Bone marrow (tissue), 2 donors: ENCODE measurements at places on chromosomes 4 and X.

DNA sequence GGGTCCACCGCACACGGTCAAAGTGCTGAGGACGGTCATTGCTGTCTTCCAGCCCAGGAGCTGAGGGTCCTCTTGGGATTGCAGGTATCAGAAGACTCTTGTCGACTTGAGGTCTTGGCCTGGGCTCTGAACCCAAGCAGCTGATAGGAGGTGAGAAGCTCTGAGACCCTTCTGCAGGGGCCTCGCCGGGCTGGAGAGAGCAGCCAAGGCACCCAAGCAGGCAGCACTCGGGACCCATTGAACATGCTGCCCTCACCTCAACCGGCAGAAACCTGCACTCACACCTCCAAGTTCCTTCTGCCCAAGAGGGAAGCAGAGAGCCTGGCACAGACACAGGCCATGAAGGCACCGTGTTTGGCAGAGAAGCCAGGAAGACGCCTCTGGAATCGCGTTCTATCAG is 34.1 kb downstream of the PDHA1 start:
- no peak for DNase-seq

GRCh38 chr4:120869613-120870278 is 52.8 kb downstream of the PRDM5 start:
- no peak for DNase-seq

- no peak for DNase-seq
Observed at GRCh38 chrX:147710301-147710700, 201.4 kb upstream of the FMR1 start.

DNA sequence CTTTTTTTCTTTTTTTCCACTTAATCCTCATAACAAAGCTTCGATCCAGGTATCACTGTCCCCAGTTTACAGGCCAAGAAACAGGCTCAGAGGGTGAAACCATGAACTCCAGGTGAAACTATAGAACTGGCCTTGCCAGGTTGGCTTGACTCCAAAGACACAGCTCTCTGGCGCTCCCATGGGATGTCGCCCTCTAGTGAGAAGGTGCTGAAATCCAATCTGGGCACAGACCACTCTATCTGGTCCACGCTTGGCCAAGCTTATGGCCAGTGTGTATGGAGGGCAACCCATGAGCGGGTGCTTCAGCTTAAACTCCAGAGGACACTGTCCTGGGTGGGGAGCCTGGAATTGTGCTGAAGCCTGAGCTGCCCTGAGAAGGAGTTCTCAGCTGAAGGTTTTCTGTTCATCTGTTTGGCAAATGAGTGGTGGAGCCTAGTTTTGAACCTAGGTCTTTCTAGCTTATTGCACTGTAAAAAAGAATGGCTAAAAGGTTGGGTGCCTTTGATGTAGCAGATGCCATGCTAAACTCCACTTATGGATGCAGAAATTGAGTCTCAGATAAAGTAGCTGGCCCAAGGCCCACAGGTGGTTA is 70.5 kb downstream of the SEL1L3 start:
- DNase-seq = no peak

- DNase-seq = no peak
Observed at GRCh38 chrX:23792861-23793553, 10.0 kb downstream of the SAT1 start.

DNA sequence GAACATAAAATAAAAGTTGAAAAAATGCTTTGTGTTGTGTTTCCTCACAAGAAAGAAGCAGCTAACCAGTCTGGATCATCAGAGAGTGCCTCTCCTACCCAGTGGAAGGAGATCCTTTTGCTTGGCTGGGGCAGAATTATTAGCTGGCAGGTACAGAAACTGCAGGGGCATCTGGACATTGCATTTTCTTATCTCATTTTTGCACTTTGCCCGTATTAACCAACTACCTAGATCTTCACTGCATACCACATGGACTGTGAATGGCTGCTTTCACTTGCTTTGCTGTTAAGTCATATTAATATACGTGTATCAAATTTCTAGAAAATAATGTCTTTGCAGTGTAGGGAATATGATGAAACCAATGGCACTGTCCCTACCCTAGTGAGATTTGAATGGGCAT is 52.9 kb upstream of the PDGFRA start:
- no peak for DNase-seq

DNA sequence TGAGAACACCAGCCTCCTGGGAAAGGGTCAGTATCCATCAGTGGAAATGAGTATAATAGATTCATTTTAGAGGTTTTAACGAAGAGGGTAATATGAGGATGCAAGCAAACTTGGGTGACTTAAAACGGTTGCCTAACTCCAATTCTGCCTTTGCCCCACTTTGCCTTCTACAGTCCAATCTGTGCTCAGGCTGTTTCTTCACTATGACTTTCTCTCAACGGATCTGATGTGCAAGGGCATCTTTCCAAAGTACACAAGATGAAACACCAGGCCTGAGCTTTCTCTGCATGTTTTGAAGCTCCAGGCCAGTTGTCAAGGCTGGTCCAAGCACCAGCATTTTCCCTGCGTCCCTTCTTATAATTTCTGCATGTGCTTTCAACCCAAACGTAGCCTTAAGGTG is 68.0 kb upstream of the TMEM164 start:
- no peak for DNase-seq

DNA sequence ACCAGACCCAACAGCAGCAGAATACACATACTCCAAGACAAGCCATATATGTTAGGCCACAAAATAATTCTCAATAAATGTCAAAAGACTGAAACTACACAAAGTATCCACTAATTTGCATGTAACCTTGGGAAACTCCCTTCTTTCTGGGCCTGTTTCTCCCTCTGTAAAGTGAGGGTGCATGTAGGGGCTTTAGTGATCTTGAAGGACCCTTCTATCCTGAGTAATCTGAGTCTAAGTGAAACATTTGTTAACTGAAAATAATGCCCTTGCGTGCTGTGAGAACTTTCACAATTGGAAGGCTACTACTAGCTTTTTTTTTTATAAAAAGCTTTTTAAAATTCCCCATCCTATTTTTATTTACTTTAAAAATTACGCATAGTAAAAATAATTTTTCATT is 125.2 kb downstream of the NEXMIF start:
- DNase-seq = no peak

DNA sequence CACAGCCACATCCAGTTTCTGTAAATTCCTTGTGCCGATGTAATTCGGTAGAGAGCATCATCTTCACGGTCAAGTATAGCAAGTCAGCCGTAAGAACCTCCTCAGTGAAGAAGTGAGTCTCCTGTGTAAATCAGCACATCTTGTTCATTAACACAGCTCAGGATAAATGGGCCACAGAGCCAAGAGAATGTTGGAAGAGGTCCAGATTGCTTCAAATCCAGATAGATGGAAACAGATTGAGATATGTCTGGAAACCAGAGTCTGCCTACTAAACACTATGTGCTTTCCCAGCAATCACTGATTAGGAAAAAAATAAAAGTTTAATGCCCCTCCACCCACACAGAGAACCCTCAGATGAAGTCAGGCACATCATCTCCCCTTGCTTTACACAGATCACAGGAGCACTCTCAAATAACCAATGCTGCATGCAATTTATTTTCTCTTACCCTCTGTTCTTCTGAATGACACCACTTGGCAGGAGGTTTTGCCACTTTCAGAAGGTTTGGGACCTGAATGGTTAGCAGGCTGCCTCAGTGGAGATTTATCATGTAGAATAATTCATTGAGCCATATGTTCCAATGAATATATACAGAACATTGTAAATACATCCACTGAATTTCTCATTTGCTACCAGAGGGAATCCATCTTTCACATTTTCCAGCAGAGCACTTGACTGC is 357.7 kb downstream of the C4orf33 start:
- no peak for DNase-seq

DNA sequence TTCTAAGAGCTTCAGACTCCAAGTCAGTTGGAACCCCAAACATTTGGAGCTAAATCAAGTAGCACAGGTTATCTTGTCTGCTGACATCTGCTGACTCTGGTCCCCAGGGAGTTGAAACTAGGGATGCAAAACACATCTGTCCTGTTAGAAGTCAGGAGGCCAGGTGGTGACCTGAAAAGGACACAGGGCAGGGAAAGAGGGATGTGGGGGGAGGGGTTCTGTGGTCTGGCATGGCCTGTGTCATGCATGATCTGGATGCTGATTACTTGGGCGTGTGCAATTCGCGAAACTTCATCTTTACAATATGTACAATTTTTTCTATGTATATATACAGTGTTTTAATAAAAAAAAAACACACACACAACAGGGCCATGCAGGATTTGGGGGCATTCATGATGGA is 55.3 kb downstream of the FHDC1 start:
- no peak for DNase-seq

DNA sequence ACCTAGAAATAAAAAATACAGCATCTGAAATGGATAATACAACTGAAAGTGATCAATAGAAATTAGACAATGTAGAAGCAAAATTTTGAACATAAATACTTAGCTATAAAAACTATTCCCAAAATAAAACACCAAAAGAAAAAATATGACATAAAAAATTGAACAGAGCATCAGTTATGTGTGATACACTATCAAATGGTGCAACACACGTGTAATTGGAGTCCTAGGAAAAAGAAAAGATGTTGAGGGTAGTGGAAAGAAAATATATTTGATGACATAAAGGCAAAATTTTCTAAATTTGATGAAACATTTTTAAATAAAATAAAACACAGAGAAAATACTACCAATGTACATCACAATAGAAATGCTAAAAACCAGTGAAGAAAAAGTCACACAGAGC is 63.1 kb downstream of the NPY2R start:
- DNase-seq = no peak

- no peak for DNase-seq
Observed at GRCh38 chrX:41145920-41146608, 60.8 kb downstream of the USP9X start.

GRCh38 chr4:113474017-113474416 is 287.5 kb downstream of the CAMK2D start:
- DNase-seq = no peak

DNA sequence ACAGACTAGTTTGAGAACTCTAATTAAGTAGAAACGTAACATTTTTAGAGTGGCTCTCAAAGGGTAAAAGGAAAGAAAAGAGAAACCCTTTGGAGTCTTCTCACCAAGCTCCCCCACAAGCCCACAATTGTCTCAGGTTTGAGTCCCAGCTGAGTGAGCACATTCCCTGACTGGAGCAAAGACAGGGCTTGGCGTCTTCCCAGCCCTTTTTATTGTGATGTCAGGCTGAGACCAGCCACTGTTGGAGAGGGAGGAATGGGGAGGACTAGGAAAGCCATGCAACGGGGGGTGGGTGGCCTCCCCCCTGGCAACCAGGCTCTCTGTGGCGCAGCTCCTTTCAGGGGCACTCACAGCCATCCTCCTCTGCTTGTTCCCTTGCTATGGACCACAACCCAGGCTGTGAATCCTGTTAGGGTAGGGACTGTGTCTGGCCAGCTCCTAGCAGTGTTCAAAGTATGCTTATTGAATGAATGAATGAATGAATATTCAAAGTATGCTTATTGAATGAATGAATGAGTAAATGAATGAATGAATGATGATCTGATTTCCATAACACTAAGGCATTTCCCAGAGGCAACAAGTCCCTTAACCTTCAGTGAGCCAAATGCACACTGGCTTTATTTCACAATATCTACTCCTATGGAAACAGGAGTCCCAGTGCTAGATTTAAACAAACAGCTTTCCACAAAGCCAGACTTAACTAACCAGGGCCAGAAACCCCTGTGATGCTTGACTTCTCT is 413.3 kb downstream of the MID1IP1 start:
- no peak for DNase-seq

GRCh38 chr4:177323416-177323815 is 13.7 kb downstream of the NEIL3 start:
- no peak for DNase-seq

GRCh38 chr4:174627473-174627872 is 105.2 kb upstream of the HPGD start:
- no peak for DNase-seq

DNA sequence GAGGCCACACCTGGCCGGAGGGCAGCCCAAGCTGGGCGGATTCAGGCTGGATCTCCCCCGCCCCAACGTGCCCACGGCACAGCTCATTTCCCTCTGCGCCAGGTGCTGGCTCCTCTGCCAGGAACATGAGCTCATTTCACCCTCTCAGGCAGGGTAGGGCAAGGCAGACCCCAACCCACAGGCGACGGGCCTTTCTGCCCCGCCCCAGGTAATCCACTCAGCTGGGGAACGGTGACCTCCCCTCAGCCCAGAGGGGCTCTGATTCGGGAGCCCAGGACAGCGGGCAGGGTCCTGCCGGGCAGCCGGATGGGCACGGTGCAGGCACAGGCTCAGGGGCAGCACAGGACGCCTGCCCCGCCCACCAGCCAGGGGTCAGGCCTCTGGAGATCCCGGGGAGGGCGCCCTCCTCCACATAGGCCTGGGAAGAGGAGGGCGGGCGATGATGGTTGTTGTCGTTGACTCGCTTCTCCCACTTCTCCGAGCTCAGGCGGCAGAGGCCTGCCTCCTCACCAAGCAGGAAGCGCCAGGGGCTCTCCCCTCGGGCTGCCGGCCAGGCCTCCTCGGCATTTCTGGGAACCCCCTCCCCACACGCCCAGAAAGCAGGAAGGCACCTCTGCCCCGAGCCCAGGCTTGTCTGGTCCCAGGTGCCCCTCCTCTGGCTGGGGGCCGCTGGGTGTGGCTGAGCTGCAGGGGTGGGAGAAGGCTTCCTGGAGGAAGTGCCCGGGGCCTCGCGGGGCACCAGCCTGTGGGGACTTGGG is 31.1 kb downstream of the TACC3 start:
- DNase-seq = no peak

- no peak for DNase-seq
Observed at GRCh38 chr4:6217716-6218381, 17.5 kb upstream of the JAKMIP1 start.

DNA sequence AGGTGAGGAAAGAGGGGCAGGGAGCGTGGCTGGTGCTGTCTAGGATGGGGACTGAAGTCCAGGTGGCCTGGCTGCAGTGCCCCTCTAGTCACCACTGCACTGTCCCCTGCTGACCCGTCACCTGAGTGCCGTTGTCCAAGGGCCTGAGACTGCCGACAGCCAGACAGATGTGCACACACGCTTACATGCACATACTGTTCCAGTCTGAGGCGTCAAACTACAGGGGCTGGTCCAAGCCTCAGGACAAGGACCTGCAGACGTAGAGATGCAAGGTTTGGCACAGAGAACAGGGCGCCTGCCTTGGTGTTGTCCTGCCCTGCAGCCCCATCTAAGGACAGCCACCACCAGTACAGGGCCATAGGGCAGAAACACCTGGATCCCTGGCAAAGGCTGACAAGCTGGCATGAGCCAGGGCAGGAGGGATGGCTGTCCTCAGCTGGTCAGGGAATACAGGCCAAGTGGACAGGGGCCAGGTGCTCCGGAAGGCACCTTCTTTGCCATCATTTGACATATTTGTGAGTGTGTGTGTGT is 1.7 kb downstream of the SLC2A9 start:
- no peak for DNase-seq

DNA sequence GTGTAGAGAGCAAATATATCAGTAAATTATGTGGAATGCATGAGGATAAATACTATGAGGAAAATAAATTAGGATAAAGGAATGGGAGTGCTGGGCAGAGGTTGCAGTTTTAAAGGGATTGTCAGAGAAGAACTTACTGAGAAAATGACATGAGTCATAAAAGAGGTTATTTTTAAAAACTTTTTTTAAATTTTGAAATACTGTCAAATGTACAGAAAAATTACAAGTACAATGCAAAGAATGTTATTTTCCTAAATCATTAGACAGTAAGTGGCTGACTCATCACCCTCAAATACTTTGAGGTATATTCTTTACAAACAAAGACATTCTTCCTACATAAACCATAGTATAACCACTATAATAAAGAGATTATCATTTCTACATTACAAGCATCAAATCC is 29.8 kb upstream of the H2AZ1 start:
- DNase-seq = no peak
